Activated T-cell treated with anti-CD3 and anti-CD28 coated beads for 48 hours (primary cell): ENCODE measurements at places on chromosomes 11 and 22.

GRCh38 chr11:3171931-3172560 lies 6.9 kb upstream of the OSBPL5 start:
- DNase-seq = no peak

- no peak for DNase-seq
These were observed 13.1 kb downstream of the CELSR1 start for GRCh38 chr22:46524203-46524740.

DNA sequence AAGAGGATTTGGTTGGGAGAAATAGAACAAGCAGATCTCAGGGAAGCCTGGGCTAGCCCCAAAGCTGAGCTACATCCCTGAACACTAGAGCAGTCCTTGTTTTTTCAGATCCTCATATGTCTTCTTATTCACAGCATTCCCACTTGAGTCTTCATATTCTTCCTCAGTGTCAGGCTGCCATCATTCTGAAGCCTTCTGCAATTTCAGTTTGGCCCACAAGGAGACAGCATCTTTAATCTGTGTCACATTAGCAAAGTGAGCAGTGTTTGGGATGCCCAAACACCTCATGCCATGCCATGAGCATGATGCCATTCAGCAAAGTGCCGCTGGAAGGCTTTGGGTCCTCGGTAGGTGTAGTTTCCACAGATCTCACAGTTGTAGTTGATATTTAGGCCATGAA lies 56.6 kb downstream of the SCN3B start:
- DNase-seq = no peak

- no peak for DNase-seq
These were observed 9.6 kb upstream of the SYT8 start for GRCh38 chr11:1825039-1825740.

- no peak for DNase-seq
These were observed 22.8 kb upstream of the PPFIA1 start for GRCh38 chr11:70247710-70248072.

DNA sequence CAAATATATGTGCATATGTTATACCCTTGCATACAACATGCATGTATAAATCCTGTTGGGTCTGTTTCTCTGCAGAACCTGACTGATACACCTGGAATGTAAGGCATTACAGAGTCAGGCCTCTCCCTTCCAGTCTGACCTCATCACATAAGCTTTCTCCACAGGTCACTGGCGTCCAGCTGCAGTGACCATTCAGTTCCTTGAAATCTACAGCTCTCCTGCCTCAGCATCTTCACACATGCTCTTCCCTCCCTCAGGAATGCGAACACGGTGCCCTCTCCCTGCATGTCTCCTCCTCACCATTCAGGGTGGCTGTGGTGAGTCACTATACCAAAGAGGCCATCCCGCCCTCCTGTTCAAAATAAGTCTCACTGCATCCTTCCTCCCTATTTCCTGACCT lies 657.8 kb upstream of the B3GAT1 start:
- DNase-seq = no peak

- DNase-seq = no peak
These were observed 977 bp upstream of the SORL1-AS1 start for GRCh38 chr11:121453589-121454299.

- no peak for DNase-seq
These were observed 41.1 kb downstream of the PDGFD start for GRCh38 chr11:104122836-104123235.
